ENCODE measurements at places on chromosomes 16 and 17.

- DNase-seq: no peak
These were observed 22.1 kb downstream of the CYB561 start for GRCh38 chr17:63423963-63424362.

DNA sequence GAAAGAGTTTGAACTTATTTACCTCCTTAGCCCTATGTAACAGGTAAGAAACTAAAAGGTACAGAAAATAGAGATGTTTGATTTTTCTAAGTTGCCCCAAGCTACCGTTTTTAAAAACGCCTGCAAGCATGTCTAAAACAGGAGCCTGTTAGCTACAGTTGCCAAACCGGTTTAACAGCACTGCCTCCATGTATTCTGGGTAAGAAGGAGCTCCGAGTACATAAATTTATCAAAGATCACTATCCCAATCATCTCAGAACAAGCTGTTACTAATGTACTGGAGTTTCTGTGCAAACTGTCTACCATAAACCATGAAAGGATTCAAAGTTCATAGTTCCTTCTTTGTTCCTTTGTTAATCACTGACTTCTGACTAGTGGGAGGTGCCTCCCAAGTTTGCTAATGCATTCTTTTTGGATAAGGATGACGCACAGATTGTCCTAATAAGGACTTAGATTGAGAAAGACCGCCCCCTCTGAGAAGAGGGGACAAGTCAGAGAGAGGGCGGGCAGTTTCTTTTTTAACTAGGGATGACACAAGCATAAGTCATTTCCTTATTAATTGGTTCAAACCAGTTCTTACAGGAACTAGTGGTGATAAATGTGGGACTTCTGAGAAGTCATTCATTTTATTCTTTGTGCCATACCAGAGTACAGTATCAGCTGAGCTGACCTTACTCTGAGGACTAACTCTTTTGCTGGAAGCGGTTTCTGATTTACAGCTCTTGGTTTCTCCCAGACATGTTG is 55.3 kb downstream of the TUBD1 start:
- DNase-seq: no peak

- no peak for DNase-seq
These were observed 44.9 kb downstream of the SMURF2 start for GRCh38 chr17:64617125-64617780.

DNA sequence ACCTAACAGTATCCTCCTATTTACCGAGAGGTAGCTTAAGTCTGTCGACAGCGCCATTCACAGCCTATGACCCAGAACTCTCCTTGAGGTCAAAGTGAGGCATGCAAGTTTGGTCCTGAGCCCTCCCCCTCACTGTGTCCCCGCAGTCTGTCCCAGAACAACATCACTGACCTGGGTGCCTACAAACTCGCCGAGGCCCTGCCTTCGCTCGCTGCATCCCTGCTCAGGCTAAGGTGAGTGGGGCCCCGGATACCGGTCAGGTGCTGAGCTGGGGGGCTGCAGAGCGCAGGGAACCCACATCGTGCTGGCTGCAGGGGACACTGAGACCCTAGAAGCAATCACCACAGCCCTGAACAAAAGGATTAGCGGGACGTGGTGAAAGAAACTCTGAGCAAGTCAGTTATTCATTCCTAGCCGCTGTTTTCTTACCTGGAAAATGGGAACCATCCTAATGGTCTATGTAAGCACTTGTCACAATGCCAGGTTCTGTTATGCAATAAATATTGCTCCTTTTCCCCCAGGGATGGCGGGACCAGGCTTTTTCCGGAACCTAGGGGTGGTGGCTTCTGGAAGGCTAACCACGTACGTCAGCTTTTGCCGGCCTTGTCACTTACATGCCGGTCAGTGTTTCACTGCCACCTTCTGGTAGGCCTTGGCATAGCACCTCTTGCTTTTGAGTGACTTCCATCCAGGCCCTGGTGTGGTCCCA is 23.8 kb downstream of the DEXI start:
- DNase-seq: peak; percentile 93

DNA sequence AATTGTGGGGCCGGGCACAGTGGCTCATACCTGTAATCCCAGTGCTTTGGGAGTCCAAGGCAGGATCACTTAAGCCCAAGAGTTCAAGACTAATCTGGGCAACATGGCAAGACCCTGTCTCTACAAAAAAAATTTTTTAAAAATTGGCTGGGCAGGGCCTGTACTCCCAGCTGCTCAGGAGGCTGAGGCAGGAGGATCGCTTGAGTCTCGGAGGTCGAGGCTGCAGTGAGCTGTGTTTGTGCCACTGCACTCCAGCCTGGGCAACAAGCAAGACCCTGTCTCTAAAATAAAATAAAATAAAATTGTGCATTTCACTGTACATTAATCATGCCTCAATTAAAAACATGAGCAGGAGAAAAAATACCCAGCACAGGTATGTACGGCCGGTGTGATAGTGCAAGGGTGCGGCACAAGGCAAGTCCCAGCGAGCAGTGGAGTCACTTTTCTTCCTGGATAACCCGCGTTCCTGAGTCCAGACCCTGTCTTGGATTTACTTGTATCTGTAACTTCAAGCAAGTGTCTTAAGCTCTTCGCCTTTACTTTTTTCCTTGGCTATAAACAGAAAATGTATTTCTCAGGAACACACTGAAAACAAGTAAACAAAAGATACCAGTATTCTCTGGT is 11.4 kb downstream of the ZDHHC7 start:
- DNase-seq: no peak

DNA sequence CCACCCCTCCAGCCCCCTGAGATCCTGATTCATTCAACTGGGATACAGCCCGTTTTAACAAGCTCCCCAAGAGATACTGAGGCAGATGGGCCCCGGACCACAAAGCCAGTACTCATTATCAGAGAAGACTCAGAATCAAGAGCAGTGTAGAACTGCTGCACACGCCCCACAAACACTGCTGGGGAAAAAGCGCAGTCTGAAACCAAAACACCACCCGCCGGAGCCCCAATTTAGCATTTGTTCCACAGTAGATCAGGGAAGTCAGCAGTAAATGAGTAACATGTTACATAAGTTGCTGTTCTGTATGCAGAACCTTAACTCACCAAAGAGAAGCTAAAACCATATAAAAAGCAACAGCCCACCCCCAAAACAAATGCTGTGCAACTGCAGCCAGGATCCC is 123.6 kb downstream of the CDYL2 start:
- no peak for DNase-seq

- no peak for DNase-seq
These were observed 144.4 kb downstream of the CCT6B start for GRCh38 chr17:34816848-34817247.

DNA sequence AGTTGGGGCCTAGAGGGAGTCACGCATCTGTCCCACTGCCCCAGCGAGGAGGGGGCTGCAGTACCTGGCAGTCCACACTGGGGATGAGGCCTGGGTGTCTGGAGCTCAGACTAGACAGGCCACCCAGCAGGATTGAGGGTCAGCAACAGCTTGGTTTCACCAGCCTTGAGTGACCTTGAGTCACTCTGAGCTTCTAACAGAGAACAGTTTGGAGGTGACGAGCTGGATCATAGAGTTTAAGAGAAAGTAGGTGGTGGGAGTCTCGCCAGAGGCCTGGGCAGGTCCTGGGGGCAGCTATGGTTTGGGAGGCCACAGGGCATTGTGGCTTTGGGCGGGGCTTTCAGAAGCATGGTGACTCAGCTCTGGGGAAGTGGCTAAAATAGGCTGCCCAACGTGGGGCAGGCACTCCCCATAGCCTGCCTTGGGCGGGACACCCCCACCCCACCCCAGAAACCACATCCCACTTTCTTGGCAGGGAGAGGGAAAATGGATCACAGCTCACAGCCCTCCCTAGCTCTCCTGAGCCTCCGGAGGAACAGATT is 20.5 kb downstream of the CDC42EP4 start:
- DNase-seq: no peak

GRCh38 chr16:56029026-56029425 is 153.9 kb upstream of the CES5A start:
- DNase-seq: no peak

DNA sequence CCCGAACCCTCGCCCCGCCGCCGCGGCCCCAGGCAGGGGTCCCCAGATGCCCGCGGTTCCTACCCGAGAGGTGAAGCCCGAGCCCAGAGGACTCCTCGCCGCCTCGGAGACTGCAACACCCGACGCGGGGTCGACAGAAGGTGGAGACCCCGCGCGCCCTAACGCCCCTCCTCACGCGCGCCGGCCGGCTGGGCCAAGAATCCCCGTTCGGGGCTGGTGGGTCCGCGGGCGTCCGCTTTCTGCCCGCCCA is 515 bp downstream of the SUMO2 start:
- DNase-seq: no peak

DNA sequence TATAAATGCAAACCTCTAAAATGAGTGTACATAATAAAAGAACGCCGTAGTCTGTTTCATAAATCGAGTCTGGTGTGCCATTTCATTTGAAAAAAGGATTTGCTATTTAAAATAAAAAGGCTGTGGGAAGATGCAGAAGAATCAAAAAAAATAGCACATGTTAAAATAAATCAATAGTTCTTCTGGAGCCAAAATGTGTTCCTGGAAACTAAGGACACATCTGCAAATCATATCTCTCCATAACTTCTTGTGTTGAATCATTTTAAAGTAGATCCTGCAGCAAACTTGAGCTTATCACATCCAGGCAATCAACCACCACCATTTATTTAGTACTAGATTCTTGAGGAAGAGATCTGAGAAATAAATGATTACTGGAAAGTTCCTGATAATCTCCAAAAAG is 29.0 kb downstream of the XPO6 start:
- no peak for DNase-seq

GRCh38 chr17:65552214-65552613 is 9.2 kb downstream of the AXIN2 start:
- DNase-seq: no peak

DNA sequence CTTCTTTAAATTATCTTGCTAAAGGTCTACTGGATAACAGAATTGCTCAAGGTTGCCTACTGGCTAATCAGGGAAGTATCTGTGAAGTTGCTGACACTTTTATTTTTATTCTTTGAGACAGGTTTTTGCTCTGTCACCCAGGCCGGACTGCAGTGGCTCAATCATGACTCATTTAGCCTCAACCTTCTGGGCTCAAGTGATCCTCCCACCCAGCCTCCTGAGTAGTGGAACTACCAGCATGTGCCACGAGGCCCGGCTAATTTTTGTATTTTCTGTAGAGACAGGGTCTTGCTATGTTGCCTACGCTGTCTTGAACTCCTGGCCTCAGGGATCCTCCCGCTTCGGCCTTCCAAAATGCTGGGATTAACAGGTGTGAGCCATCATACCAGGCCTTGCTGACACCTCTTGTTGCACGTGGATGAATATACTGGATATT is 43.1 kb downstream of the GLG1 start:
- no peak for DNase-seq

GRCh38 chr16:27404163-27404823 is 2.3 kb downstream of the IL21R start:
- no peak for DNase-seq

DNA sequence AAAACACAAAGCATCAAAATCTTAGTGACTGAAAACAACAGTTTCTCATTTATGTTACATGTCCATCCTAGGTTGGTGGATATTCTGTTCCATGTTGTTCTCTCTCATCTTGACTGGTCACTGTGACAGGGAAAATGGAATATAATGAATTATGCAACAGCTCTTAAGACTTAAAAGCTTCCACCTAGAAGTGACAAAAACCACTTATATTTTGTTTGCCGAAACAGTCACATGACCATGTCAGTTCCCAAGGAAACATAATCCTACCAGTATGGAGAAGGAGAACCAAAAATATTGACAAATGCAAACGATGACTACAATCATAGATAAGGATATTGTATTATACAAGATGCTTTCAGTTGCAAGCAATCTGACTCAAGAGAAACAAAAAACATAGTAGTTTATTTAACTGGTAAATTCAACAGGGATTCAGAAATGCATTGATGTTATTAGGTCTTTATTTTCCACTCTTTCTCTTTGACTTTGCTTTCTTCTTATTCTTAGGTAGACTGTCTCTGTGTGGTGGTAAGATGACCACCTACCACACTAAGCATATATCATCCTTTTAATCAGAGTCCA is 103.8 kb downstream of the SSH2 start:
- no peak for DNase-seq

- DNase-seq: no peak
These were observed 13.6 kb downstream of the COX4I1 start for GRCh38 chr16:85812811-85813700.

DNA sequence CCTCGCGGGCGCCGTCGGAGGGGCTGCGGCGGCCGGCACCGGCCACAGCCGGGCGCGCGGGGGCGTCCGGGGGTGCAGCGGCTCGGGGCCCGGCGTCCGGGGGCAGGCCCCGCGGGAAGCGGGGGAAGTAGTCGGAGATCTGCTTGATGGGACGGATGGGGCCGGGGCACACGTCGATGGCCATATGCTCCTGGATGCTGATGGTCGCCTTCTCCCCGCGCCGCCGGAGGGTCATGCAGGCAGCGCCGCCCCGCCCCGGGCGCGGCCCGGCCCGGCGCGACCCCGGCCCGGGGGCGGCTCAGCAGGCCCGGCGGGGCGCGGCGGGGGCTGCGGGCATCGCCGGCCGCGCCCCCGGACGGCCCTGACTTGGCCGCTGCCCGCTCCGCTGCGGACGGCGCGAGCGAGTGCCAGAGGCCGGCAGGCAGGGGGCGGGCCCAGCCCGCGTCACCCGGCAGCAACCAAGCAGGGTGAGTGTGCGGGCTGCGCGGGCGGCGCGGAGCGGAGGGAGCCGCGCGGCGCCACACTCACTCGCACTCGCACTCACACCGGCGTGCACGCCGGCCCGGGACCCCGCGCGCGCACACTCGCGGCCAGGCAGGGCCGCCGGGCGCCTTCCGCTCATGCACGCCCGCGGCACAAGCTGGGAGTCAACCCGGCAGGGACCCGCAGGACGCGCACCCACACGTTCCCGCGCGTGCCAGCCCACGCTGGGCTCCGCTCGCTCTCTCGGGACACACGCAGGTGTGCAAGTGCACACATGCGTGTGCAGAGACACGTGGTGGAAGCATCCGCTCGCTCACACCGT is at the start of gene DOC2B:
DOC2B (minus strand) TSS at position 406 of the 805 bp plus-strand sequence; CDS start at position 235, 171 bp downstream.
- DNase-seq: peak; percentile 60

GRCh38 chr17:50199803-50200456 is 1.5 kb downstream of the COL1A1 start:
- no peak for DNase-seq

DNA sequence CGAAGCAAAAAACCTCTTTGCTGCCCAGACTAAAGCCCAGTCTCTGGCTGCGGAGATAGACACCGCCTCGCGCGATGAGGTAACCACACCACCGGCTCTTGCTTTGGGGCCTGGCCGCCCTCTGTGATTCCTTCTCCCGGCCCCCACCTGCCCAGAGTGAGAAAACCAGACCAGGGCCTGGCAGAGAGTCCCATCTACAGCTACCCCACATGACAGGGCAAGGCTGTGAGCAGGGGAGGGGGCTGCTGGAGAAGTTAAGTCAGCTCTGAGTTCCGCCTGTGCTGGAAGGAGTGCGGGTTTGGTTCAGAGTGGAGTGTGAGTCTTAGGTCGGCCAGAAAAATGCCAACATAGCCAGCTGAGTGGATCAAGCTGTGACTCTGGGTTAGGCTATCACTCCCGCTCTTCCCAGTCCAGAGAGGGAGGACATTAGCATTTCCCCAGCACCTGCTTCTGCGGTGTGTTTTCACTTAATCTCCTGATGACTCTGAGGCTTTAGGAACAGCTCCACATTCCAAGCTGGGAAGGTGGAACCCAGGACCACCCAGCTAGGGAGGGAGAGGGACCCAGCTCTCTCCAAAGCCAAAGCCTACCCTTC is 139.0 kb downstream of the RAB11FIP4 start:
- no peak for DNase-seq
